ENCODE measurements at places on chromosomes 16 and 17.

GRCh38 chr17:38585056-38585917 lies 20.5 kb downstream of the SRCIN1 start:
- DNase-seq: peak; percentile 68

GRCh38 chr17:48293319-48294019 lies 136.5 kb downstream of the SKAP1 start:
- no peak for DNase-seq

DNA sequence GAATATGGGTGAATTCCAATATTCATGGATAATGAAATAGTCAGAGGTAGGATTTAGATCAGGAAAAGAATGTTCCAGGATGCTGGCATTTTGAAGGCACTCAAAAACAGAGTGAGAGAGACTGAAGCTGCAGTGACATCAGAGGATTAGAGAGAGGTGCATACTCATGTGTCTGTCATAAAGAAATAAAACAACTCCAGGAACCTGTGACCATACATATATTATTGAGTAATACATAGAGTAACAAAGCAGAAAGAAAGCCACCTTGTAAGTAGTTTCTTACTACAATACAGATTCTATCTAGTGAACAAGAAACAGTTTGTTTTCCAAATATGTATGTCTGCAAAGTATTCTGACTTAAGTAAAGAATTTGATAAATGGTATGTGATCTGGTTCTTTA lies 62.3 kb upstream of the PHOSPHO1 start:
- no peak for DNase-seq

- peak; percentile 64 for DNase-seq
These were observed 252.3 kb downstream of the SNX29 start for GRCh38 chr16:12228602-12229499.

DNA sequence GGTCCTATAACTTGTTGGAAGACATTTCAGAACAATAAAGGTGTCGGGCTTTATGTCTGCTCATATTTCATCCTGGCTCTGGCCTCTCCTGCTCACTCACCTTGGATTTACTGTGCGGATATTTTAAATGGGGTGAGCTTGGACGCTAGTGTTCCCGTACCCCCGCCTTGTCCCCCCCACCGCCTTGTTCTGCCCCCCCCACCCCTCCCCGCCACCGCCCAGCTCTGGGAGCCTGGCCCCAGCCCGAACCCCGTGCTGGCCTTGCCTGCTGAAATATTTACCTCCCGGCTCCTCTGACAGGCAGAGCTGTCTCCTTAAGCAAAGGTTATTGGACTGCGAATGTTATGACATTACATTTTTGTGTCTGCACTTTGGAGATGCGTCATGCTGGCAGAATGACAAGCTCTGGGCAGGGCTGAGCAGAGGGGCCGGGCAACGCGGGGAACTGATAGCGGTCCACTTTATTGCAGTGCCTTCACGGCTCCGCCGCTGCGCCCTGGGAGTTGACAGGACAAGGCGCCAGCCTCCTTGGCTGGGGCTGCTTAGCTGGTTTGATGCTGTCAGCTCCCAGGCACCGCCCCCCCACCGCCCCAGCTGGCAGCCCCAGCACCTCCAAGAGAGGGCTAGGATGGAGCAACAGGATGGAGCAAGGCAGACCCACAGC lies 222.5 kb upstream of the GSE1 start:
- no peak for DNase-seq

GRCh38 chr17:81635973-81636504 lies 873 bp downstream of the NPLOC4 start:
- peak; percentile 78 for DNase-seq

GRCh38 chr17:69300222-69300621 lies 26.7 kb downstream of the ABCA5 start:
- peak; percentile 7 for DNase-seq

- no peak for DNase-seq
These were observed 9.4 kb upstream of the ELAC2 start for GRCh38 chr17:13027246-13027645.

DNA sequence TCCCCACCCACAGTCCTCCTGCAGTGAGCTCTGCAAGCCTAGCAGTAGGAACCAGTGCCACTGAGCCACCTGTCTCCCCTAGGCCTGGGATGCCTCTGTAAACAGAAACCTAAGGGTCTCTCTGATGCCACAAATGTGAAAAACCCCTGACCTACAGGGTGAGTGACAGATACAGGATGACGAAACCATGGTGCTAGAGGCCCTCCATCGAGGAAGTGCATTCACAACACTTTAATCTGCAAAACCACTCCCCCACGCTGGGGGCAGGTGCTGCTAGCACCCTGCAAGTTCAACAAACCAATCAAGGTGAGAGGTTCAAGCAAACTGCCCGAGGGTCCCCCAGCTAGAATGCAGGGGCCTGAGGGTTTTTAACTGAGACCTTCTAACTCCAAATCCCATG lies 59.5 kb downstream of the CDYL2 start:
- no peak for DNase-seq

DNA sequence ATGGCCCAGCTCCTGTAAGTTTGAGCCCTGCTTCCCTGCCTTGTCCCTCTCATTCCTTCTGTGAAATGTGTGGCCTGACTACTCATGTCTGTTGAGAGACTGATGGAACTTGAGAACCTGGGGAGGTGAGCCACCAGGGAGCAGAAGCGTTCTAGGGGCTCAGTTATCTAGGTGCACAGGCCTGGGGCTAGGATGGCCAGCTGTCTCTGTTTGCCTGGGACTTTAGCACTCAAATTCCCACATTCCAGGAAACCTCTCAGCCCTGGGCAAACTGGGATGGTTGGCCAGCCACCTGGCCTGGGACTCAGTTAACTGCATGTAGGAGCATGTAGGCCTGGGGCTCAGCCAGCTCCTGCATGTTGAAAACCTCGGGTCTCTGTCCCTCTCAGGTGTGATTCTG lies 9.3 kb upstream of the EPN3 start:
- DNase-seq: peak; percentile 63

DNA sequence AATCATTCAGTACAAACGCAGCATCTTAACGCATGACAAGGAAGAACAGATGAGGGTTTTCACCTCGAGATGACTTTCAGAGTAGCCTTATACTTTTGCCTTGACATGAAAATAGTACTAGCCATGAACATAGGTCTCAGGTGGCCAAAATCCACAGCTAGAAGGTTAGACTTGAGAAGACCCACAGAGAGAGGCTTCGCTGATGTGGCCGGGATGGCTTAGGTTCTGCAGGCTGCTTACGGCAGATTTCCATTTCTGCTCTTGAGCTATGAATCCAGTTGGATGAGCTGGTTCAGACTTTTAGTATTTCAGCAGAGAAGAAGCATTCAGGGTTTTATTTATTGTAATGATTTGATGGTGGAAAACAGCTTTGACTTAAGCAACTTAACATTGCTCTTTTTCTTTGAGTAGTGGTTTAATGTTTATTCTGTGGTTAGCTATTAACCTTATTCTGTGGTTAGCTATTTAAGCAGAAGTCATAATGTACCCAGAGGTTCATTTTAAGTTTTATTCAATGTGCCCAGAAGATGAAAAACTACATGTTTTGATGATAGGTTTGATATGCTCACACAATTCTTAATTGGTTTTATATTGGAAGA lies 7.6 kb downstream of the KRT24 start:
- DNase-seq: peak; percentile 8

GRCh38 chr16:11500700-11501346 lies 85.9 kb downstream of the LITAF start:
- peak; percentile 19 for DNase-seq

DNA sequence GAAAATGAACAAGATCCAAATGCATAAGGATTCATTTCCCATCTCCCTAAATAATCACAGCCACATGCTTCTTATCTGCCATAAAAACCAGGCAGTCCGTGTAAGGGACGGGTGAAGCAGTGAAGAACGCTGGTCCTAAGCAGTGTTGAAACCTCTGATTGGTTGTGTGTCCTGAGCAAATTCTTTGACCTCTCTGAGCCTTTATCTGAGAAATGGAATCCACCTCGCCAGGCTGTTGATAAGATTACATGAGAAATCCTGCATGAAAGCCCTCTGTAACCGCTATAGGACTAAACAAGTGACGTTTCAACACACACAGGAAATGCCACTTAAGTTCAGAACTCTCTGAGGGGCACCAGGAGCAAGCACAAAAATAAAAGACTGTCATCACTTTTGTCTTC lies 26.8 kb downstream of the GAS7 start:
- DNase-seq: no peak

DNA sequence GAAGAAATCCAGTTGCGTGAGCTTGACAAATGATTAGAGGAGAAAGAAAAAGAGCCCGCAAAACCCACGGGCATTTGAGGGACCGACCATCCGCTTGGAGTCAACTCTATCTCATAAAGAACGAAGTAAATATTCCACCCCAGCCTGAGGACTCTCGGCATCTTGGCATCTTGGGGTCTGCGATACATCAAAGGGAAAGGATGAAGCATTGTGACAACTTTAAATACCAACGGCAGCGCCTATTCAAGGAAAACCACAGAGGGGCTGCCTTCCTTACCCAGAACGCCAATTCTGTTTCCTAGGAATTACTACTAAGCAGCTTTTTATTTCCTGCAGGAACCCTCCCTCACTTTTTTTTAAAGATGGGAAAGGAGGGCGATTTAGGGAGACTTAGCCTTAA lies 152.2 kb downstream of the FOXL1 start:
- DNase-seq: no peak

- no peak for DNase-seq
These were observed 6.5 kb downstream of the TM4SF5 start for GRCh38 chr17:4777969-4778760.

GRCh38 chr16:70349783-70350182 lies 3.1 kb downstream of the DDX19A start:
- peak; percentile 5 for DNase-seq

GRCh38 chr17:30263552-30264333 lies 28.0 kb downstream of the BLMH start:
- no peak for DNase-seq
